ENCODE measurements at places on chromosomes 2 and 18.

GRCh38 chr2:223316342-223316741, 264.4 kb downstream of the KCNE4 start:
- no peak for DNase-seq

DNA sequence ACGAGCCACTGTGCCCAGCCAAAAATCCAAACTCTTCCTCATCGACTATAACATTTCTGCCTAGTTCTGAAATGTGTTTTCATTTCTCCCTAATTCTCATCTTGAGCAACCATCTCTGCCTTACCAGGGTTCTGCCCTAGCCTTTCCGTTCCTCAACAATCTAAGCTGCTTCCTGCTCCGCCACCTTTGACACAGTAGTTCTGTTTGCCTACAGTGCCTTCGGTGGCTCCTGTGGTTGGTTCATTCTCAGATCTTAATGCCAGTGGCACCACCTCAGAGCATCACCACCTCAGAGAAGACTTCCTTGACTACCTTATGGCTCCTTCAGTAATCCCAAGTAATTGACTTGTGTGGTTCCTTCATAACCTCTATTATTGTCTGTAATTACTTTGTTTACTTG, 3.8 kb downstream of the SOCS6 start:
- DNase-seq = no peak

DNA sequence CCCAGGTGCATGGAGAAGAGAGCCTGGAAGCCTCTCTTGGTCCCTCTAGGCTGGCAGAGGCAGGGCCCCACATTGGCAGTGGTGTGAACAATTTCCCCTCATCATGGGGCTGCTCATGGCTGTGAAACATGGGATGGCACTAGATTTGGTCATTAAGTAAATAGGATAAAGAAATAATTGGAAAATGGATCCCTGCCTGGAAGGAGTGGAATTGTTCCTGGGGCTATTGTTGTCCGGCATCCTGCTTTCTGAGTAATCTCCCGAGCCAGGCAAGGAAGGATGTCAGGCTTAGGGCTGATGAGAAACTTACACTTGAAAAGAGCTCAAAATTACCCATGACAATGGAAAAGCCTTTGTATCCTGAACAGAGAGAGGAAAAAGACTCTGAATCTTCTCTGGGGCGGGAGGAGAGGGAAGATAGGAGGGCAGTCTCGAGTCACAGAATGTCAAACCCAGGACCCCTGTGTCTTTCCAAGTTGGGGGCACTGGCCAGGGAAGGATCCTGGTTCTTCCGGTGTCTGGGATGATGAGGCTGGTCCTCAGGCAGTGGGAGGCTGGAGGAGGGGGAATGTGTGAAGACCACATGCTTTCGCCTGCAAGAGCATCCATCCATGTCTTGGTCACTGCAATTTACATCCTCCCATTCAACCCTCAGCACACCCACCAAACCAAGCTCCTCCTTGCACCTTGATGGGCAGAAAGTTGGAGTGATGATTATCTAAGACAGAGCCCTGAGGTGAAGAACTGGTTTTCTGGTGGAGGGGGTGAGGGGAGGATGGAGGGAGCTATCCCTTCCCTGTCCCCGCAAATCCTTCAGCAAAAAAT, 27.1 kb upstream of the STEAP3 start:
- DNase-seq = no peak

DNA sequence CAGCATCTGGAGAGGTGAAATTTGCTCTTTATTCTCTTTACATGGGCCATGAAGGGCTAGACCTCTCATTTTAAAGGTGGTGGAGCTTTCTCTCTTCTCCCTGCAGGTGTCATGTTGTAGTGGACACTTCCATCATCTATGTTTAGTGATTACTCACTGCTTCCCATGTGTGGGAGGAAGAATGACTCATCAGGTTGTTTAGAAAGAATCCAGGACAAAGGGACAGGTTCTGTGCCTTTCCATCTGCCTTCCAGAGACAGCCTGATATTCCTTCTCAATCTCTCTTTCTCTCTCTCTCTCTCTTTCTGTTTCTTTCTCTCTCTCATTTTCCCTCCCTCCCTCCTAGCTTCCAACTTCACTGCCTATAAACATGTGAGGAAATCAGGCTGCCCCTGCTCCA, 38.7 kb downstream of the SCG2 start:
- no peak for DNase-seq

GRCh38 chr18:63216516-63217311, 102.9 kb downstream of the BCL2 start:
- DNase-seq = peak; percentile 65

DNA sequence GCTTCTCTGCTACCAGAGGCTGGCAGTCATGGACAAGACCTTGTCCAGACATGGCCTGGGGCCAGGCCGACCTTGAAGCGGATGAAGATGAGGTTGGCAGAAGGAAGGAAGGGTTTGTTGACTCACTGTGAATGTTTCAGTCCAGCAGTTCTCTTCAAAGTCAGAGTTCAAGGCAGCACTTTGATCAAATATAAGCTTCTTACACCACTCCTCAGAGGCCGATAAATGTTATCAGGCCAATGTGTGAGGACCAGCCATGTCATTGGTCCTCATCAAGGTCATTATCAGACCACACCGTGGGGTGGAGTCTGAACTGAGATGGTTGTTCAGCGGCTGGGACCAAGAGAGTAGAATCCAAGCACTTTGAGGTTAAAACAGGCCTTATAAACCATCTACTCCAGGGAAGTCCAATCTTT, 35.5 kb downstream of the QPCT start:
- DNase-seq = no peak

DNA sequence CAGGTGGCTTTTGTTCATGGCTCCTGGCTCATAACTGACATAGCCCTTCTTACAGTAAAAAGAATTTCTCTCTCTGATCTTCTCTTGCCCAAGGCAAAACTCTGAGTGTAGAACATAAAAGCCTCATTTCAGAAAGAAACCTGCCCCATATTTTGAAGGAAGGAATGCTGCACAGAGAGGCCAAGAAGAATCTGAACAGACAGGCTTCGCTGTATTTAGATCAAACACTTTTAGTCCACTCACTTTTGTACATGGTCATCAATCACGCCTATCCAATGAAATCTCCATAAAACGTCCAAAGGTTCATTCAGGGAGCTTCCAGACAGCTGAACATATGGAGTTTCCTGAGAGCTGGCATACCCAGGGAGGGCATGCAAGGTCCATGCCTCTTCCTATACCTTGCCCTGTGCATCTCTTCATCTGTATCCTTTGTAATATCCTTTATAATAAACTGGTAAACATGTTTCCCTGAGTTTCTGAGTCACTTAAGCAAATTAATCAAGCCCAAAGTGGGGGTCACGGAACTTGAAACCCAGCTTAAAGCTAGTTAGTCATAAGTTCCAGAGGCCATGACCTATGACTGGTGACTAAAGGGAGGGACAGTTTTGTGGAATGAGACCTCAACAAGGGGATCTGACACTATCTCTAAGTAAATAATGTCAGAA, 62.5 kb upstream of the TMEM247 start:
- DNase-seq = no peak

GRCh38 chr2:67845621-67846369, 217.0 kb downstream of the C1D start:
- no peak for DNase-seq

DNA sequence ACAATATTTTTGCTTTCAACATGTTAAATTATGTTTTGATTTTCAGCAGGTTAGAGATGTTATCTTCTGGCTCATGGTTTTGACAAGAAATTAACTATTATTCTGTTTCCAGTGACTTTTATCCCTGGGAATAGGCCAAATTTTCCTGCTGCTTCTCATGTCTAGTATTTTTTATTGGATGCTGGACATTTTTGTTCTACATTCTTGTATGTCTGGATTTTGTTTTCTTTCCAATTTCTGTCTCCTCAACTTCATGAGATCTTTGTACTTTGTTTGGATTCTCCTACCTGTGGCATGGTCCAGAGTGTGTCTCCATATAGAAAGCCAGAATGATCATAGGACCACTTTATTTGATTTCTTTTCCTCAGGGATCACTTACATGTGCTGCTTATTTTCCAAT, 33.1 kb upstream of the MYO1B start:
- DNase-seq = no peak

DNA sequence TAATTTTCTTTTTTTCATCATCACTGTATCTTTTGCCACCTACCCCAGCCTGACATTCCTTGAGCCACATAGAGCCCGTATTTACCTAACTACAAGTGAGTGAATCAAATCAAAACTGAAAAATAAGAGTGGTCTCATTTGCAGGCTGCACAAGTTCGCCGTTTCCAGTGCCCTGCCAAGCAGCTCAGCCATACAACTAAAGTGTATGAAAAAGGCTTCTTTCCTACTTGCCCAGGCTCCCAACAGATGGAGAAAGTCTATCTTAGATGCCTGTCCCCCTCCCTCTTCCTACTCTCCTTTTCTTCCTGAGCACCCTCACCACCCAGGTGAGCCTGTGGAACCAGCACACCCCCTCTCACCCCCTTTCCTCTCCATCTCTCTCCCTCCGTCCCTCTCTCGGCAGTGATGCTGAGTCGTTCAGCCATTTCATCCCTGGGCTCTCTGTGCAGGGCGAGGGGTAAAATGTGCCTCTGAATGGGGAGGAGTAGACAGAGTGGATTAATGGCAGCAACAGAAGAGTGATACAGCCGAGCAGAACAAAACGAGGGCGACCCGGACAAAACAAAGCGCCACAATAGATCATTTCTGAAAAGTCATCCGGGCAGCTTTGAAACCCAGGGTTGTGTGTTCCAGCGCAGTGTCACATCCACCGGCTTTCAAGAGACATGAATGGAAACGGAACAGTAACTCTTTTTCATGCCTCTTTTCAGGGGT, 65.0 kb upstream of the POU3F3 start:
- DNase-seq = no peak

DNA sequence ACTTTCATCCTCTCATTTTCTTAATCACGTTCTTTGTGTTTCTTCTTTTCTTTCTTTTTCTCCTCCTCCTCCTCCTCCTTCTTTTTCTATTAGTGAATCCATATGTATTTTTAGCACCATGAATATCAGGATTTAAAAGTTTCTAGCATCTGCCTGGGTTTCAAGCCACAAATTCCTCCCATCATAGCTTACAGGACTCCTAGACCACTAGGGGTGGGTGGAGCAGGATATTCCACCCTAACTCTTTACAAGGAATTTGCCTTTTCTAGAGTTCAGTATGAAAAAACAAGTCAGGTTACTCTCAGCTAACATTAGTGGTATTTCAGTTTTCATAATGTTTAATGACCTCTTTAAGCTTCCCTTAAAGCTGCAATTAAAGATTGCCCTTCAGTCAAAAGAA, 19.1 kb upstream of the LRRTM1 start:
- no peak for DNase-seq

DNA sequence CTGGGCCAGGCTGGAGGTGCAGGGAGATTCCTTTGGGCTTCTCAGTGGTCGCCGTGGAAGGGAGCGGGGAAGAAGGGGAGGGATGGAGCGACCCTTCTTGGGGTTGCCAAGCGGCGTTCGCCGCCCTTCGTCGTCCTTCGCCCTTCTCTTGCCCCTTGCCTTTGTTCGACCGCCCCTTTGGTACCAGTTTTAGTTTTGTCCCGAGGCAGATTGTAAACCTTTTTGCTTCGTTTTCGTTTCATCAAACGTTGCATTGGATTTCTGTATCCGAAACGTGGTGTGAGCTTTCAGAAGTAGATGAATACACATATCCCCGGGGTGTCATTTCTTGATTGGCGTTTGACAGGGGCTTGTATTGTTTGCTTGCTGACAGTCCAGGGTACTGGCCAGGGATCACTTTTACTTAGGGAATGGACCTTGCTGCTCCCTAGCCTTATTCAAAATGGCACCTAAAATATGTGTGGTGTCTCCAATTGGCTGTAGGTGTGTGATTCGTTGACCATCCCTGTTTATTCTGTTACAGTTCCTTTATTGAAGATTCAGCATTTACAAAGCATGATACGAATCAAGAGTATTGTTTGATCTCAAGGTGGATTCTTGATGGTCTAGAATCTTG, 788 bp downstream of the USP14 start:
- peak; percentile 10 for DNase-seq

GRCh38 chr2:220916931-220917330, 655.2 kb downstream of the EPHA4 start:
- no peak for DNase-seq

DNA sequence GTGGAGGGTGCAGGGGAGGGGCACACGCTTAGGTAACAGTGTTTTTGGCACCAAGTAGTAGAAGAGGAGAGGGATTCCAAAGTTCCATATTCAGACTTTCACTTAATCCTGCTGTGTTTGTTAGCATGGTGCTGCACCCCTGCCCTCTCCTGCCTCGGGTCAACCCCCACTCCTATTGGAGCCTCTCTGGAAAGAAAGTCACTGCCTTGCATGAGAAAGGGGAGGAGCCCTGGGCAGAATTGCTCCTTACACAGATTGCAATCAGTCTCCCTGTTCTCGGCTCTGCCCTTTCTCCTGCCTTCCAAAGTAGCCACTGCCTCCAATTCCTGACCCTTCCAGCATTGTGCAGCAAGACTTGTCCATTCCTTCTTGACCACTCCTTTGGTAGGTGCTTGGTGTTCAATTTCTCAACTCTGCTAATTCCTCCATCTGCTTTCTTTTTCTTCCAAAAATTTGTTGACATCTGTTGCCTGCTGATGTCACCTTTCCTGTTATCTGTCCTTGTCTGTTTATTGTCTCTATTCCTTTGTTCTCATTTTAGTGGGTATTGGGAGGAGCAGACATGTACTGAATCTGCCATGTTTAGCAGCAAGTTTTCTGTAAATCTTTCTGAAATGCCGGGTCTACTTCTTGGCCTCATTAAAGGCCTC, 225.4 kb downstream of the LOXHD1 start:
- no peak for DNase-seq

- DNase-seq = no peak
These were observed 36.4 kb downstream of the ICOS start for GRCh38 chr2:203973000-203973399.

DNA sequence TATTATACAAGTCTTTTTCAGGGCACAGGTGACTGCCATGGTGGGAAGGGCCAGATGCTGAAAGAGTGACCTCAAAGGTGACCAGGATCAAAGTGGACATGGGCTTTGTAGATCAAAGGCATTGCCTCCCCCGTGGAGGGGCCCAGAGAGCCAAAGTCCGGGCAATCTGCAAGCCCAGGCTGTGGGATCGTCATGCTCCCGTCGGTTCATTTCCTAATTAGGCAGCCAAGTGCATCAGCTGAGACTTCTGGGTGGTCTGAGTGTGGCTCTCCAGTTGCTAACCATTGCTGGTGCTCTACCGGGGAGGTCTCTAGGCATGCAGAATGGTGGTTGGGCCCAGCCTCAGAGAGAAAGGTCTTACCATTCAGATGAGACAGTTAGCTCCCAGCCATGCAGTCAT, 61.6 kb downstream of the TRIB2 start:
- DNase-seq = no peak

- no peak for DNase-seq
These were observed 86.9 kb downstream of the ACVR1 start for GRCh38 chr2:157789256-157789655.

- no peak for DNase-seq
These were observed 10.0 kb downstream of the ADNP2 start for GRCh38 chr18:80119111-80119510.

DNA sequence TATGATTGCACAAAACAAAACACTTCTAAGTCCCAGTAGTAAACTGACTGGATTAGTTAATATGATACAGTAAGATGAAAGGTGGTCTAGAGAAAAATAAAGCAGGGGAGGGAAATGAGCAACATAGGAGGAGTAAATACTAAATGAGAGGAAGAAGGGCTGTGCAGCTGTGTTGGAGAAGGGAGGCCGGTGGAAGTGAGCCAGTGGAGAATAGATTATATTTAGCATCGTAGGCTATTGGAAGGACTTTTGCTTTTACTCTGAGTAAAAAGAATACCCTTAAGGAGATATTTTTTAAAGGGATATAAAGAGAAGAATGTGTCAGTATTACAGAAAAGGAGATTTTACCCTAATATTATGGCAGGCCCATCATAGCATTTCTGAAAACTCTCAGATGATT, 12.7 kb downstream of the WDR75 start:
- no peak for DNase-seq

GRCh38 chr2:64542071-64543007, 18.2 kb downstream of the AFTPH start:
- DNase-seq = no peak
